ENCODE measurements at places on chromosomes 5 and 9.

DNA sequence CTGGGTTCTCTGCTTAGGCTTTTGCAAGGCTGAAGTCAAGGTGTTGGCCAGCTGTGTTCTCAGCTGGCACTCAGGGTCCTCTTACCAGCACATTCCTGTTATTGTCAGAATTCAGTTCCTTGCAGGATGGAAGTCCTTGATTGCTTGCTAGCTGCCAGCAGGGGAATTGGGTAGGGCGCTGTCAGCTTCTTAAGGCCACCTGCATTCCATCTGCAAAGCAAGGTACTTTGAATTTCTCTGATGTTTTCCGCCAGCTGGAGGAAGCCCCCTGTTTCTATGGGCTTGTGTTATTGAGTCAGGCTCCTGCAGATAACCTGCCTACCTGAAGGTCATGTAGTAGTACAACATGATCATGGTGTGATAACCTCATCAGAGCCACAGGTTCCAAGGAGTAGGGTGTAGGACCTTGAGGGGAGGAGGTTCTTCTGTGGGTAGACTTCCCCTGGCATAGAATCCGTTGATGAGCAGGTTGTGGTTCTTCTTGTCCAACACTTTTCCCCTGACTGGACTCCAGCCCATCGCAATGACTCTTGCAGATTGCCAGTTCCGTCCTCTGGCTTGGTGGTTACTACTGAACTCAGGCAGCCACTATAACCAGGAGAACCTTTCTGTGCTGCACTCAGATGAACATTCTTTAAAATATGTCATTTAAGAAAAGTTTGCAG, 6.8 kb downstream of the TENT4A start:
- DNase-seq, result no peak

DNA sequence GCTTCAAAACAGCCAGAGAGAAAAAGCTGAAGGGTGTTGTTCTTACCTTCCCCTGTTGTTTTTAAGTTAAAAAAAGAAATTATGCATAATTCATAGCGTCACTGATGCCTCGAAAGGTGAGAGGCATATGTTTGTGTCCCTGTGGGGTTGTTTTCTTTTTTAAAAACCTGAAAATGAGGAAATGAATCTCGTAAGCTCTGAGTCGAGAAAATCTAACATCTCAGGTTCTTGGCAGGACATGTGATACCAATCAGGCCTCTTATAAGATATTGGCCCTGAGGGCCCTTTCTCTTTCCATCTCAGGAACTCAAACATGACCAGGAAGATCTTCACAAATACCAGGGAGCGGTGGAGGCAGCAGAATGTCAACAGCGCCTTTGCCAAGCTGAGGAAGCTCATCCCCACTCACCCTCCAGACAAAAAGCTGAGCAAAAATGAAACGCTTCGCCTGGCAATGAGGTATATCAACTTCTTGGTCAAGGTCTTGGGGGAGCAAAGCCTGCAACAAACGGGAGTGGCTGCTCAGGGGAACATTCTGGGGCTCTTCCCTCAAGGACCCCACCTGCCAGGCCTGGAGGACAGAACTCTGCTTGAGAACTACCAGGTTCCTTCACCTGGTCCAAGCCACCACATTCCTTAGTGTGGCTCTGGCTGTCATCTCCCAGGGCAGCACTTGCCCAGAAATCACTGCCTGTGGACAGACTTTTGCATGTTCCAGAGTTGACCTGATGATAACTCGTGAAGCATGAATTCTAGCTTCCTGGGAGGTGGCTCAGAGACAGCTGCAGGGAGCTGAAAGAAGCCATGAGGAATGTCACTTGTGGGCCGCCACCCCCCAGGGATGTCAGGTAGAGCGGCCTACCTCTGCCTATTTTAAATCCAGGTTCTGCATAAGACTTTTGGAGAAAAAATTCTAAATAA, at the start of gene TAL2:
Gene TAL2, plus strand, starts transcription at position 274 of the 921 bp plus-strand sequence. Its CDS starts 40 bp downstream, at position 314.
- DNase-seq, result no peak

GRCh38 chr9:131008909-131009618, at the start of gene LAMC3:
LAMC3 (plus strand) TSS chr9:131009174; CDS start chr9:131009215, 41 bp downstream.
- no peak for DNase-seq

GRCh38 chr9:131258186-131258585, 18.1 kb downstream of the FAM78A start:
- no peak for DNase-seq

- DNase-seq, result no peak
Observed at GRCh38 chr5:154356020-154356655, 89.7 kb upstream of the SAP30L start.

GRCh38 chr5:154352960-154353548, 92.7 kb upstream of the SAP30L start:
- no peak for DNase-seq

GRCh38 chr9:122821278-122821943, 7.0 kb downstream of the PDCL start:
- DNase-seq, result no peak

DNA sequence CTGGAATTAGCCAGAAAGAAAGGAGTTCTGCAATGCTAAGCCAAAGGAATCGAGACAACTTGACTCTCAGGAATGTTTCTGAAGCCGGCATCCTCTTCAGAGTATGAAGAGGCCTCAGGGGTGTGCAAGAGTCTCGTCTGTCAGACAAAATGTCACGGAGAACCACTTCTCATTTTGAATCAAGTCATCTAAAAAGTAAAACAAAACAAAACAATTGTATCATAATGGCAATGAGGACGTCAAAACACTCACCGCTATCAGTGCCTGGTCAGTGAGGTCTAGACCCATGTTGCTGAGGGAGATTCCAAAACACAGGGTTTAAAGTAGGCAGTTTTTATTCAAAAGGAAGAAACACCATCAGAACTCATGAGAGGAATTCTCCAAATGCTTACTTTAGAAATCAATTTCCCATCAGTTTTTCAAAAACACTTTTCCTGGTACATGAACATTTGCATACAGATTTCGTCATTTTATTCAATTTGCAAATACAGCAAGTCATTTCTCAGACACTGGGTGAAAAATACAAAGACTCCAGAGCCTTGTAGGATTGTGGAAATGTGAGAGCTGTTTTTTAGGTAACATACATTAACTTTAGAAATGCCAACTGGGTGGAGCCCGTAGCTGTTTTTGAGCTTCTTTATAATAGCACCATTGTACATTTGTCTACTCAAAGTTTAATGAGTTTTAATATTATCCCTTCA, 89.5 kb upstream of the MAP3K1 start:
- no peak for DNase-seq

- no peak for DNase-seq
Observed at GRCh38 chr5:118016396-118016795, 972.0 kb downstream of the DTWD2 start.

DNA sequence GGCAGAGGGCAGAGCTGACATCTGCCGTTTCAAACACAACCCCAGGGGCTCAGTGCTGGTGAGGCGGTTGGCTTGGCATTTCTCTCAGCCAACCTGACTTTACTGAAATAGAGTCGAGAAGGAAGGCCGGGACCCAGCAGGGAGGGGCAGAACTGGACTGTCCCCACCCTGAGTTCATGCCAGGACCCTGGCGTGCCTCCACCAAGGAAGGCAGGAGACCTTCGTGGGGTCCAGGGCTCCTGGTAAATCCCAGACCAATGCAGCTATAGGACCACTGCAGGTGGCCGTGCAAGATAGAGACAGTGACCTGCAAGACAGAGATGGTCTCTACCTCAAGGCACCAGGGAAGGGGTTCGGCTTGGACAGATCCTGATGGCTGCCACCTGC, 132.9 kb downstream of the ROR2 start:
- DNase-seq, result no peak

DNA sequence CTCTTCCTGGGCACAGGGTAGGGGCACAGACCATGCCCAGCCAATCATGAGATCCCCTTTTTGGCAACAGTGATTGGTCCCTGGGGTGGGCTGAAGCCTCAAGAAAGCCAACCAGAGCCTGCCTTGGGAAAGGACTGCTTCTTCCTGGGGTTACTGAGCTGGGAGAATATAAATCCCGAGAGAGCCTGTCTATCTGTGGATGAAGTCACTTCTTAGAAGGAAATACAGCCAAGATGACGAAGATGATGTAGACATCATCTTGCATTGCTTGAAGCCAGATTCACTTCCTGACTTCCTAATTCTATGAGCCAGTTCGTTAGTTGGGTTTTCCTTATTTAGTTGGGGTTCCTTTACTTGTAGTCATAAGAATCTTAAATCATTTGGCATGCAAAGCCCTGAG, 50.1 kb upstream of the PWWP2A start:
- DNase-seq, result no peak

DNA sequence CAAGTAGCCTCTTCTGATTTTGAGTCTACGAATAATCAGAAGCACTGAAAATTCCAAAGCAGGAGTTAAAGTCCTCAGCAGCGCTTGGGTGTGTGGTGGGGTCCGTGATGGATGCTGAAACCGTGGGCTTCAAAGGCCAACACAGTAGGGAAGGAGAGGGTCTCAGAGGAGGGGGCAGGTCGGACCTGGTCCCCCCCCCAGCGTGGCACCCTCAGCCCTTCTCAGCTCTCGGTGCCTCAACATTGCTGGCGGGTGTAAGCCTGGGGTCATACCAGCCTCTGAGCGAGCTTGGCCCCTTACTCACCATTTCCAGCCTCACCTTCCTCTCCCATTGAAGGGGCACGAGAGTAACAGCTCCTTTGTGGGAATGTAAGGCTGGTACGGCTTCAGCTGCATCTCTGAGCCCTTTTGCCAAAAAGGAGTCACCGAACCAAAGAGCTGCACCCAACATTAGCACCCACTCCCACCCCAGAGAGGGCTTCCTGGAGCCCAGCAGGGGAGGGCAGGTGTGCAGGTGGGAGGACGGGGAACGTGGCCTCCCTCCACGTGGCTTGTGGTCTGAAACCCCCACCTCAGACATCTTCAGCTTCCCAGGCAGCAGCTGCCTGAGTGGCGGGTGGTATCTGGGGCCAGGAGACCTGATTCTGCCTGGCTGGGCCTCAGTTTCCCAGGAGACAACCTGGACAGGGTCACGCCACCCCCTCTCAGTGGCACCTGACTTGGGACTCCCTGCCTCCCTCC, 6.7 kb upstream of the LCN1 start:
- DNase-seq, result no peak

GRCh38 chr9:69798744-69799143, 21.9 kb upstream of the CFAP95 start:
- DNase-seq, result peak; percentile 34
